Smooth muscle cell of the umbilical artery (primary cell): ENCODE measurements at places on chromosomes 2 and 18. TPM values are rescaled to one million over a fixed set of nuclear protein-coding genes. Genes with fewer than 3 reads are reported as not detected.

Gene CCDC141
- not detected in 2 replicates for total RNA-seq

Gene ALS2
- total RNA-seq: 26.1 and 42.0 TPM in 2 replicates

Gene SPP2
- not detected in 2 replicates for total RNA-seq

Gene MAPRE3
- total RNA-seq: 6.5 and 7.7 TPM in 2 replicates

Gene KRTCAP3
- total RNA-seq: not detected in 2 replicates

Gene ATP5F1A
- total RNA-seq: 821 and 822 TPM in 2 replicates

Gene ATAD2B
- 13.1 and 13.4 TPM in 2 replicates for total RNA-seq

Gene DLX1
- total RNA-seq: 0.55 TPM in 1 of 2 replicates, not detected in the other

Gene UGT1A1
- not detected in 2 replicates for total RNA-seq

Gene OXER1
- total RNA-seq: not detected in 2 replicates

Gene PTPRN
- total RNA-seq: 66.2 and 67.6 TPM in 2 replicates

Gene STEAP3
- total RNA-seq: 6.8 and 30.7 TPM in 2 replicates

Gene KIF5C
- total RNA-seq: 0.37 and 2.7 TPM in 2 replicates

Gene KLF11
- total RNA-seq: 2.7 and 5.2 TPM in 2 replicates

Gene UGT1A10
- total RNA-seq: not detected in 2 replicates

Gene MYL1
- not detected in 2 replicates for total RNA-seq

Gene LANCL1
- 35.9 and 47.9 TPM in 2 replicates for total RNA-seq

Gene CCDC74A
- total RNA-seq: 8.3 and 11.1 TPM in 2 replicates

Gene SH3RF3
- 3.4 and 6.5 TPM in 2 replicates for total RNA-seq

Gene PSMA8
- total RNA-seq: not detected in 2 replicates

Gene RAX
- total RNA-seq: not detected in 2 replicates

Gene IL36RN
- total RNA-seq: not detected in 2 replicates

Gene CHMP3
- 91.5 and 171 TPM in 2 replicates for total RNA-seq

Gene UPP2
- not detected in 2 replicates for total RNA-seq

Gene CELF4
- not detected in 2 replicates for total RNA-seq

Gene SERPINB4
- 0.09 TPM in 1 of 2 replicates, not detected in the other for total RNA-seq

Gene RAB27B
- 40.1 and 47.8 TPM in 2 replicates for total RNA-seq

Gene HSPD1
- 207 and 385 TPM in 2 replicates for total RNA-seq

Gene MAPK4
- total RNA-seq: not detected in 2 replicates

Gene KLHL30
- under 0.01 and 0.14 TPM in 2 replicates for total RNA-seq
